ENCODE measurements at places on chromosomes 4 and X. TPM values are rescaled to one million over a fixed set of nuclear protein-coding genes. Genes with fewer than 3 reads are reported as not detected.

The MND1 gene
- total RNA-seq: 0.94 TPM

- no peak for DNase-seq
- no peak overlapping the region for H3K27ac ChIP-seq
- no peaks in the 10 kb centered on the region for H3K4me1 ChIP-seq
- H3K27me3 ChIP-seq: no peaks in the 10 kb centered on the region
Observed at GRCh38 chr4:157741642-157742041, 431.2 kb downstream of the GASK1B start.

DNA sequence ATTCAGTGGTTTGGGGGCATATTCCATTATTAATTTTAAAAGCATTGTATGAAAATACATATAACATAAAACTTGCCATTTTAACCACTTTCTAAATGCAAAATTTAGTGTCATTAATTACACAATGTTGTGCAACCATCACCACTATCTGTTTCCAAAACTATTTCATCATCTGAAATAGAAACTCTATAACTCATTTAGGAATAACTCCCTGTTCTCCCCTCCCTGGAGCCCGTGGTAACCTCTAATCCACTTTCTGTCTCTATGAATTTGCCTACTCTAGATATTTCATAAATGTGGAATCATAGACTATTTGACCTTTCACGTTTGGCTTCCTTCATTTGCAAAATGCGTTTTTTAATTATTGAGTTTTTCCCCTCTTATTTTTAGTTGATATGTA lies 101.4 kb upstream of the GPC4 start:
- no peaks in the 10 kb centered on the region for H3K27me3 ChIP-seq
- no peak for DNase-seq
- no peak overlapping the region for H3K27ac ChIP-seq
- H3K36me3 ChIP-seq: no peaks in the 10 kb centered on the region

GRCh38 chr4:110639207-110640090 lies 16.6 kb upstream of the PITX2 start:
- H3K27me3 ChIP-seq: peaks cover 5% of the 10 kb centered on the region
- no peaks in the 10 kb centered on the region for H3K4me1 ChIP-seq
- H3K36me3 ChIP-seq: no peaks in the 10 kb centered on the region

- no peak overlapping the region for H3K27ac ChIP-seq
- no peak for DNase-seq
- no peaks in the 10 kb centered on the region for H3K27me3 ChIP-seq
Observed at GRCh38 chrX:9146657-9147056, 112.7 kb upstream of the FAM9B start.

The RPS6KA6 gene
- total RNA-seq: 7.1 TPM

The CWH43 gene
- 1.5 TPM for total RNA-seq

The GASK1B gene
- 33.0 TPM for total RNA-seq

DNA sequence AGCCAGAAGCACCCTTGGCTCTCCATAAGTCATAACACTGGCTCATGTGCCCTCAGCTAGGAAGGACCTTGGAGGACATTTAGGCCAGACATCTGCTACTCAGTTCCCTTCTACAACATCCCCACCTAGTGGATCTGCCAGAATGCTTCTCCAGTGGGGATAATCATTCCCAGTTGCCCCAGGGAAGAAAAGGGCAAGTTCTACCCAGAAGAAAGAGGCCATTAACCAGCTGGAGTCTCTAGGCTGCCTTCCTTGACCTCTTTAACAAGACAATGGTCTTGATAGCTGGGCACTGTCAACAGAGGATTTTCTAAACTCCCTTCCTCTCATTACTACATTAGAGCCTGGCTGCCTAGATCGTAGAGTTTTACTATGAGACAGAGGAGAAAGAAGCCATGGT lies 42.0 kb downstream of the LGI2 start:
- no peak overlapping the region for H3K27ac ChIP-seq
- DNase-seq: no peak
- peaks cover 3% of the 10 kb centered on the region for H3K4me1 ChIP-seq
- H3K27me3 ChIP-seq: no peaks in the 10 kb centered on the region

DNA sequence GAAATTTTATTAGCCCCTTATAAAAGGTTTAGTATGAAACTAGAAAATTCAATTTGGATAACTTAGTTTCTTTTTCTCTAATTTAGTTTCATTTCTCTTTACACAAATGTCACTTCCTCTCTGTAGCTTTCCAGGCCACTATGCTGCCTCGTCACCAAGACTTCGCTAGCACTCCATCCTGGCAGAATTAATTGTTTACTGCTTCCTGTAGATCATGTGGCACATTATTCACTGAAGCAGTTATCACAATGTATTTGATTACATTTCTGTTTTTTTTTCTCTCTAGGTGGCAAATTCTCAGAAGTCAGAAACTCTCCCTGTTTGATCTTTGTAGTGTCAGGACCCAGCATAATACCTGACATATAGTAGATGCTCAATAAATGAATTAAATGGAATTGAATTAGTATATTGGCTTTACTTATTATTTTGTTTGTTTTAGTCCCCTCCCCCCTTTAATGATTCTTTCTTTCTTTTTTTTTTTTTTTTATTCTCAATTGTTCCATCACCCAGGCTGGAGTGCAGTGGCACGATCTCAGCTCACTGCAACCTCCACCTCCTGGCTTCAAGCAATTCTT lies 9.3 kb upstream of the SAT1 start:
- H3K27ac ChIP-seq: peak overlapping the region; percentile 31
- H3K27me3 ChIP-seq: no peaks in the 10 kb centered on the region
- no peak for DNase-seq
- H3K4me3 ChIP-seq: no peak overlapping the region
- no peaks in the 10 kb centered on the region for H3K4me1 ChIP-seq

- no peak overlapping the region for H3K4me3 ChIP-seq
- H3K36me3 ChIP-seq: no peaks in the 10 kb centered on the region
- no peaks in the 10 kb centered on the region for H3K4me1 ChIP-seq
- no peak for DNase-seq
Observed at GRCh38 chr4:169039251-169039954, 29.3 kb upstream of the CBR4 start.

- no peak overlapping the region for H3K4me3 ChIP-seq
- DNase-seq: no peak
- H3K27me3 ChIP-seq: no peaks in the 10 kb centered on the region
- no peaks in the 10 kb centered on the region for H3K36me3 ChIP-seq
- H3K4me1 ChIP-seq: no peaks in the 10 kb centered on the region
Observed at GRCh38 chrX:12128017-12128416, 10.3 kb upstream of the FRMPD4 start.

- no peaks in the 10 kb centered on the region for H3K36me3 ChIP-seq
- peaks cover 17% of the 10 kb centered on the region for H3K27me3 ChIP-seq
- H3K27ac ChIP-seq: no peak overlapping the region
- no peak for DNase-seq
- H3K4me1 ChIP-seq: peaks cover 1% of the 10 kb centered on the region
- no peak overlapping the region for H3K4me3 ChIP-seq
Observed at GRCh38 chrX:16524316-16524715, 125.6 kb upstream of the S100G start.

- H3K27ac ChIP-seq: no peak overlapping the region
- no peaks in the 10 kb centered on the region for H3K4me1 ChIP-seq
Observed at GRCh38 chr4:26226629-26227376, 94.0 kb upstream of the RBPJ start.

The NKX6-1 gene
- 0.20 TPM for total RNA-seq

- no peak for DNase-seq
- no peaks in the 10 kb centered on the region for H3K36me3 ChIP-seq
- H3K27ac ChIP-seq: no peak overlapping the region
- H3K4me1 ChIP-seq: peaks cover 8% of the 10 kb centered on the region
Observed at GRCh38 chr4:41394481-41394894, 137.8 kb downstream of the UCHL1 start.

DNA sequence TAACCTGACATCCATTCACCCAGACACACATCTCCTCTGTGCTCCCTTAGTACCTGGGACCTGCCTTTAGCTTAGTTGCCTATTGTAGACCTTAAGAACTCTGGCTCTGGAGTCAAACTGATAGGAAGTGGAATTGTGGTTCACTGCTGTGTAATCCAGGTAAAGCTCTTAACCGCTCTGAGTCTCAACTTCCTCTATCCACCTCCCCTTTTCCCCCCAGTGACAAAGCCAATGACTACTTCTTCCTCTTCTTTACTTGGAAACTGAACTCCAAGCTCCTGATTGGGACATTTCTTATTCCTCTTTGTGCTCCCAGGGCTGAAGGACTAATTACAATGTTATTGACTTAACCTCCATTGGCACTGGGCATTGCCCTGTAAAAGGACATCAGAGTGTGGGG lies 94.1 kb downstream of the DRD5 start:
- peaks cover 10% of the 10 kb centered on the region for H3K4me1 ChIP-seq
- H3K27ac ChIP-seq: no peak overlapping the region
- no peak for DNase-seq
- H3K27me3 ChIP-seq: peaks cover 7% of the 10 kb centered on the region
- no peak overlapping the region for H3K4me3 ChIP-seq
- no peaks in the 10 kb centered on the region for H3K36me3 ChIP-seq

DNA sequence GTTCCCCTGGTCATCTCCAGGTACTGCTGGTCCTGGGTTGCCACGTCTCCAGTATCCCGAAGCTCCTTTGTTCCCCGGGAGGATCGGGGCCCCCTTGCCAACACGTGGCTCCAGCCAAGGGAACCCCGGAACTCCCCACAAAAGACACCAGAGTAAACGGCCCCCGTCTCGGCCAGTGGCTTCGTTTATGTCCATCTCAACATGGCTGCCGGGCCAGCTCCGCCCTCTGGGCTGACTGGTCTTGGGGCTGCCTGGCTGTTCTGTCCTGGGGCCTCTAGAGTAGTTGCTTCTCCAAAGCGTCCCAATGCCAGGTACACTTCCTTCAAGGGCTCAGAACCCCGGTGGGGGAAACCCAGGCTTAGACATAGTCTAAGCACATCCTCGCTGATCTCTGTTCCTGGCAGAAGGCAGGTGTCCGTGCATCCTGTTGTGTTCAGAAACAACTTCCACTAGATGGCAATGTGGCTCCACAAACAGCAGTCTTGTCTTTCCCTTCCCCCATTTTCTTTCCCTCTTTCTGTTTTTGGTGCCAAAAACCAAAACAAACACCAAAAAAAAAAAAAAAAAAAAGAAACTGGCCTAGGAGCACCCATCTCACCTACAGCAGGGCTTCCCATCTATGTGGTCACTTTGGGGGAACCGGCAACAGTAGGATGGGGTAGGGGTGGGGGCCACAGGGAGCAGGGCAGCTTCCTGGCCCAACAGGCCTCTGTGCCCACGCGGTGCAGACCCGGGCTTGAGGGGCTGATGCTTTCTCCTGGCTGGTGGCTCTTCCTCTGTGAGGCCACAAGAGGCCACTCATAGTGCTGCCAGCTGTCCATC lies 35.3 kb downstream of the NBDY start:
- DNase-seq: peak; percentile 97
- H3K4me1 ChIP-seq: peaks cover 6% of the 10 kb centered on the region
- H3K36me3 ChIP-seq: no peaks in the 10 kb centered on the region

DNA sequence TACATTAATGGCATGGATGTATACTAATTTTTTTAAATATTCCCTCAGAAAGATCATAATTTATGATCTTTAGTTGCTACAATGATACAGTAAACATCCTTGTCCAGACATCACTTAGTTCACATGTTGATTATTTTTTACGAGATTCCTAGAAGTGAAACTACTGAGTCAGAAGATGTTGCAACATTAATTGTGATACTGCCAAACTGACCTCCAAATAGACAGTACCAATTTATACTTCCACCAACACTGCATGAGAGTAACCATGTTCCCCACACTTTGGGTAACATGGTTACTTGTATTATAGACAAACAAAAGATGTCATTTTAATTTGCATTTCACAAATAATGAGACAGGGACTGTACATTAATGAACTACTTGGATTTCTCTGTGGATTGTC lies 19.6 kb downstream of the RCHY1 start:
- peak; percentile 22 for DNase-seq
- no peaks in the 10 kb centered on the region for H3K27me3 ChIP-seq
- no peak overlapping the region for H3K4me3 ChIP-seq
- H3K36me3 ChIP-seq: peaks cover 31% of the 10 kb centered on the region
- no peak overlapping the region for H3K27ac ChIP-seq

The ESX1 gene
- total RNA-seq: not detected

GRCh38 chr4:148749403-148749802 lies 307.2 kb upstream of the NR3C2 start:
- no peak overlapping the region for H3K27ac ChIP-seq
- no peak for DNase-seq
- H3K4me3 ChIP-seq: no peak overlapping the region
- H3K4me1 ChIP-seq: no peaks in the 10 kb centered on the region

- DNase-seq: no peak
- H3K4me3 ChIP-seq: no peak overlapping the region
- H3K27me3 ChIP-seq: no peaks in the 10 kb centered on the region
- H3K4me1 ChIP-seq: peaks cover 3% of the 10 kb centered on the region
- no peaks in the 10 kb centered on the region for H3K36me3 ChIP-seq
Observed at GRCh38 chr4:153464068-153464467, 2.1 kb upstream of the TMEM131L start.

The KCND1 gene
- 1.7 TPM for total RNA-seq

DNA sequence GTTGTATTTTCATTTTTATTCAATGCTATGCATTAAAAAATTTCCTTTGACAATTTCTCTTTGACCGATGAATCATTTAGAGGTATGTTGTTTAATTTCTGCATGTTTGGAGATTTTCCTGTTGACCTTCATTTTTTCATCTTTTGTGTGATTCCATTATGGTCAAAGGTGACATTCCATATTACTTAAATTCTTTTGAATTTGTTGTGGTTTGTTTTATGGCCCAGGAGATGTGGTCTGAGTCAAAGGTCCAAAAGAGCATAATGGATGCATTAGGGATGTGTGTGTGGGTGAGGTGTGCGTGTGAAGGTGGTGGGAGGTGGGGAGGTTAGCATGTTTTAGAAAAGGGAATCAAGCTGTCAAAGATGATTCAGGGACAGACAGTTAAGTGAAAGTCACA lies 76.0 kb upstream of the GIMD1 start:
- no peaks in the 10 kb centered on the region for H3K4me1 ChIP-seq
- H3K27me3 ChIP-seq: no peaks in the 10 kb centered on the region
- no peak overlapping the region for H3K27ac ChIP-seq
- no peaks in the 10 kb centered on the region for H3K36me3 ChIP-seq
- no peak for DNase-seq

DNA sequence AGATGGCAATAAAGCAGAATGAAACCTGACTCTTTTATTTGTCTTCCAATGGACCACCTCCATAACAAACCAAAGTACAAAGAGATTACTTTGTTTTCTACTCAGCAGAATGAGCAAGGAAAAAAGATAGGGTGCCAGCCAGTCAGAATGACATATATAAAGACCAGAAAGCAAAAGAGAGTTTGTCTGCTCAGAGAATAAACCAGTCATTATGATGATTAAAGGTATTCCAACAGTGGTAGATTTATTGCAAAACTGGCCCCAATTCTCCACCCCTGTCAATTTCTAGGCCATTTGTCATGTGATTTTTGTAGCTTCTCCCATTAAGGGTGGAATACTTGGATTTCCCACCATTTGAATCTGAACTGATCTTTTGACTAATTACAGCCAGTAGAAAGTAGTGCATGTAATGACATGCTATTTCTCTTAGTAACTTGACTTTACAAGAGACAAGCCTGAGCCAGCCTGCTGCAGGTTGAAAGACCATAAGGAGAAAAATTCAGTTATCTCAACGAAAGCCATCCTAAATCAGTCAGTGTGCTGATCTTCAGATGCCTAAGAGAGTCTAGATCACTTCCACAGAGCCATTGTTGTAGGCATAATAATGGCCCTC lies 203.1 kb downstream of the EPHA5 start:
- no peak for DNase-seq
- no peaks in the 10 kb centered on the region for H3K4me1 ChIP-seq
- no peak overlapping the region for H3K27ac ChIP-seq
- no peak overlapping the region for H3K4me3 ChIP-seq
- no peaks in the 10 kb centered on the region for H3K27me3 ChIP-seq
- no peaks in the 10 kb centered on the region for H3K36me3 ChIP-seq

- H3K4me1 ChIP-seq: peaks cover 2% of the 10 kb centered on the region
- no peaks in the 10 kb centered on the region for H3K27me3 ChIP-seq
Observed at GRCh38 chr4:145888393-145888792, 50.2 kb downstream of the ZNF827 start.
